AG08395 (cell line): ENCODE measurements at places on chromosomes 7 and 10.

GRCh38 chr10:97079448-97079847, 106.3 kb downstream of the SLIT1 start:
- no peak for DNase-seq

- no peak for DNase-seq
Measured at GRCh38 chr10:112950714-112951358, 789 bp downstream of the TCF7L2 start.

DNA sequence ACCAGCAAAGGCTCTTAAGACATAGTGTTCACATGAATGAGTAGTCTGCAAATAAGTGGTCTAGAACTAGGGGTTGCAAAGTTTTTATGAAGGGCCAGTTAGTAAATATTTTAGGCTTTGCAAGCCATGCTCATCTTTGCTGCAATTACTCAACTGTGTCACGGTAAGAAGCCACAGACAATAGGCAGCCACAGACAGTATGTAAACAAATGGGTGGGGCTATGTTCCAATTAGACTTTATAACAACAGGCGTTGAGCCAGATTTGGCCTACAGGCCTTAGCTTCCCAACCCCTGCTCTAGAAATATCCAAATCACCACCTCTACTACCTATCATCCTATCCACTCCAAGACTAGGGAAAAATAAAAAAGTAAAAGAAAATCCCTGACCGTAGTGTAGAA, 9.2 kb downstream of the IKZF5 start:
- DNase-seq = no peak

GRCh38 chr7:44263326-44264082, 61.9 kb downstream of the CAMK2B start:
- DNase-seq = no peak

DNA sequence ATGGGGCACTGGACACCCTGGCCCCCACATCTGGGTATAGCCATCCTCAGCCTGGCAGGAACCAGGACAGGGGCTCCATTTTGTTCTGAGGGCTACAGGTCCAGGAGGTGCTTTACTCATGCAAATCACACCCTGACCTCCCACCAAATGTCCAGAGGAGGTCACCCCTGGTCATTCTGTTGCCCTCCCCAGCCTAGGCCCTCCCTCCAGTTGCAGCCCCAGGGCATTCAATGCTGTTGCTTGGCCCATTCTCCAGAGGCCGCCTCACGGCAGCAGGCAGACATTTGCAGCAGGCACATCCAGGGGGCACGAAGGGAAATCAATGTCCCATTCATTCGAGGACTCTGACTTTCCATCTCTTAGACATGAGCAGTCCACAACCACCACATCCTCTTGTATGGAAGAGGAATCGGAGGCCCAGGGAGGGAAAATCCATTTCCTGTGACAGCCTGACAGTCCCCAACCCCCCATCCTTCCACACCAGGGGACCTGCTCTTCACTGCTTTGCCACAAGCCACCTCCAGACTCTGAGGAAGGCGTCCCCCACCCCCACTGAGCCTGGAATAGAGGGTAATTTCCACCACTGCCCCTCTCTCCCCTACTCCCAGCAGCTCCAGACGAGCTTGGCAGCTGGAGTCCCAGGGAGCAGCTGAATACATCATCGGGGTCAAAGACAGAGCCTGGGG, 76.2 kb upstream of the UNC5B start:
- no peak for DNase-seq

DNA sequence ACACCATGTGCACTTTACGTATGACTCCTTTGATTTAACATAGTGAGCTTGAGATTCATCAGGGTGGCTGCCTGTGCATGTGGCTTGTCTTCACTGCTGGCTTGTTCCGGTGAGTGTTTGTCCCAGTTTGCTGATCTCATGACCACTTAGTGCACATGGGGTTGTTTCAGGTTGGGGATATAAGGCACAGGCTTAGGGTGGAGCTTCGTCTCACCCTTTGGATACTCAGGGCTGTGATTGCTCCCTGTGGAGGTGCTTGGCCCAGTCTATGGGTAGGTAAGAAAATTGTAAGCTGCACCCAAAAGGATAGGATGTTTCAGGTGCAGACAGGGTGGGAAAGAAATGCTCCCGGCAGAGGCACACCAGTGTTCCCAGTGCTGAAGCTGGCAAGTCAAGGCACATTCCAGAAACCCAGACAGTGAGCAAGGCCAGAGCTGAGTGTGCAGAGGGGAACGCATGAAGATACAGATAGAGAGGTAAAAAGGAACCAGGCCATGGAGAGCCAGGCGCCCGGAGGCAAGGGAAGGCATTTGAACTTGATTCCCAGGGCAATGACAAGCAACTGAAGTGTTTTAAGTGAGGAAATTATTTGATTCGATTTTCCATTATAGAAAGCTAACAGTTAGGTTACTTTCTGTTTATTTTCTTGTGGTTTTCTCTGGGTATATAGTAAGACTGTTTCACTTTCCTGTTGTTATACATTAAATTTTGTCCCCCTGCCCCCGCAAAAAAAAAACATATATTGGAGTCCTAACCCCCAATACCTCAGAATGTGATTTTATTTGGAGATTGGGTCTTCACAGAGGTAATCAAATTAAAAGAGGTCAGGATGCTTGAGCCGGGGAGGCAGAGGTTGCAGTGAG, 289.8 kb upstream of the KLF6 start:
- no peak for DNase-seq

DNA sequence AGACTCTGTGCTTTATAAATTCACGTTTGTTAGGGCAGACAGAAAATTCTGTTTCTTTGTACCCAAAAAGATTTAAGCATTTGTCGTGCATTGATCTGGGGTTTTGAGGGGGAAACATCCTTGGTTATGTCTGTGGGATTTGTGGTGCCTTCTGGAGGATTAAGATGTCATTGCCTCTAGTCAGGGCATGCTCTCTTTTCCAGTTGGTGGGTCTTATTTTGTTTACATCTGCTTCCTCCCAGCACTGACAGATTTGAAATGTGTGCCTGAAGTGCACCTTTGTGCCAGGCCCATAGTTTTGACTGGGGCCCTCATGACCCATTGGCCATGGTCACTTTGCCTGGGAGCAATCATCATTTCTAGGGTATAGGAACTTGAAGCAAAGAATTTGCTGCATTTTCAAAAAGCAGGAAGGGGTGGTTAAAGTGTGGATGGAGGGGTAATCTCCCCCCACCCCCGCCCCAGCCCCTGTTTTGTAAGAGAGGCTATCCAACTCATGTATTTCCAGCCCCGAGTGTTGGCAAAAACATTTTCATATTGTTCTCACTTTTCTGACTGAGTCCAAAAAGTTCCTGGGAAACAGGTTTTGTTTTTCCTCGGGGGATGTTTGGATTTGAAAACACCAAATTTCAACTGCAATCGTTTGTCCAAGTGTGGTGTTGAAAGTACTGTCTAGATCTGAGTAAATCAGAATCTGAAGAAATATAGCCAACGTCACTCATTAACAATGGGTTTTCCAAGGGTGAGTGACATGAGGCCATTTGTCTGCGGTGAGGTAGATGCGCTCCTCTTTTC, 388.2 kb upstream of the GALNT17 start:
- no peak for DNase-seq

DNA sequence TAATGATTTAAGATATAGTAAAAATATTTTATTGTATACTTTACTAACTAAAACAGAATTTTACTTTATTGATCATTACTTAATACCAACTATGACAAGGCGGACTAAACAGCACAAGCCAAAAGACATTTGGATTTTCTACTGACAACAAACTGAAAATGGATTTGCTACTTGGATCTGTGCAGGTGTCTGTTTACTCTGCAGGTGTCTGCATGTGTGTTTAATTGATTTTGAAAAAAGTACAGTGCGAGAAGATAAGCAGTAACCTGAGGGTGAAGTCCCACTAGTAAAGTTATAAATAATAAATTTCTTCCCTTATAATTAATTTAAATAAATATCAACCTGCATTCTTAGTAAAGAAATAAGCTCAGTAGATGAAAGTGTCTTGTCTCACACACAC, 696.8 kb upstream of the MBL2 start:
- DNase-seq = no peak

- DNase-seq = no peak
Measured at GRCh38 chr7:43671521-43671920, 57.8 kb downstream of the COA1 start.

- DNase-seq = no peak
Measured at GRCh38 chr7:80589631-80590030, 48.8 kb upstream of the CD36 start.

DNA sequence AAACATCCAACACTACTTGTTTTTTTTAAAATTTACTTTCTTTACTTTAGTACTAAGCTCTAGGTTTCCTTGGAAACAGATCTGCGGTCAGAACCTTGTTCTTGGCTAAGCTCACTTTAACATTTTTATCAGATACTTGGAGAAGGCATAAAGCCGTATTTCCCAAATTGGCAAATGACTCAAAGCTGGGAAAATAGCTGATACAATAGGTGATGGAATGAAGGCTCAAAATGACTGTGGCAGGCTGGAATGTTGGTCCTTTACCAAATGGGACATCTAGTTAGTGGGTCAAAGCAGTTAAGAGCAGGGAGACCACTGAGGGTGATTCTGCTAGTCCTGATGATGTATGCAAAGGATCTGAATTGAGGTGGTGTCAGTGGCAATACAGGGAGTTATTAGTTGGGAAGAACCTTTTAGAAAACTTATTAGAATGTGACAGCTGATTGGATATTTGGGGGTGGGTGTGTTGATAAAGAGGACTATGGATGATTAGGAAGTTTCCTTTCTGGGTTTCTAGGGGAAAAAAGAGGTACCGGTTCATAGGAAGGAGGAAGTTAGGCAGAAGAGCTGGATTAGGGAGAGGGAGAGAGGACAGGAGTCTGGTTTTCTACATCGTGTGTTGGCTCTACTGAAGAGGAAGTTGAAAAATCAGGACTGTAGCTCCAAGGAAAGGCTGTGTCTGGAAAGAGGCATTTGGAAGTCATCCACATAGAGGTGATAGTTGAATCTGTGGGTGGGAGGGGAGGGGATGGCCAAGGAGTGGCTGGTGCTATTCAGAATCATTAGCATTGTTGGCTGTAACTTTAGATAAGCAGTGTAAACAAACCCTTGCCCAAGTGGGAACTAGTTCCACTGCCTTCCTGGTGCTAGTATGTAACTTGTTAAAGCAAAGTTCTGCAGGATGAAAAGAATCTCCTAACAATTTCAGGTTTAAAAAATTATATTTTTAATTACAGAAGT, 13.1 kb downstream of the PLCE1 start:
- peak; percentile 56 for DNase-seq

GRCh38 chr7:153628825-153629224, 423.4 kb upstream of the DPP6 start:
- no peak for DNase-seq

DNA sequence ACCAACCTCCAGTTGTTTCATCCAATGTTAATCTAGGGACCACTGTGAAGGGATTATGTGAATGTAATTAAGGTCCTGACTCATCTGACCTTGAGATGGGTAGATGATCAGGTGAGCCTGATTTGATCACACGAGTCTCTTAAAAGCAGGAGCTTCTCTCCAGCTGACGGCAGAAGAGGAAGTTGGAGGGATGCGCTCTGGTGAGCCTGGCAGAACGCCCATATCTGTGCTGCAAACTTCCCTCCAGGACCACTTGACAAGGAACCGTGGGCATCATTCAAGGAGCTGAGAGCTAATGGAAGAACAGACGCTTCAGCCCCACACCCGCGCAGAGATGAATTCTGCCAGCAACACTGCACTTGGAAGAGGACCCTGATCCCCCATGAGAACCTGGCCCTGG, 642.4 kb downstream of the TNS3 start:
- DNase-seq = no peak

DNA sequence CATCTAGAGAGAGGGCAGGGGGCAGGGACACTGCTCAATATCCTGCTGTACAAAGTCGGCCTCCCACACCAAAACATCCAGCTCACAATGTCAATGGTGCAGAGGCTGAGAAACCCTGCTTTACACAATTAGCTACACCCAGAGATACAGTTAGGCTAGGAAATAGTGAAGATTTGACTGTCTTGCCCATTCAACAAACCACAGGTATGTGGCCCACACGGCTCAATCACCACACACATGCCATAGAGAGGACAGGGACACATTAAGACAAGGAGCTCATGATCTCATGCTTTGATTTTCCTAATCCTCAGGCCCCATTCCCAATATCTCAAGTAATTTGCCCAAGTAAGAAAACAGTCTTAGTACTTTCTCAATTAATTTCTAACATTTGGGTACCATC, 110.4 kb downstream of the OSBPL3 start:
- DNase-seq = peak; percentile 84

GRCh38 chr7:7816816-7817536, 98.6 kb upstream of the RPA3 start:
- DNase-seq = no peak

GRCh38 chr7:128934361-128935341, 3.1 kb upstream of the IRF5 start:
- DNase-seq = no peak

- no peak for DNase-seq
Measured at GRCh38 chr10:14624600-14624999, 150.1 kb downstream of the FAM107B start.

GRCh38 chr7:97305589-97305988, 188.1 kb downstream of the SDHAF3 start:
- no peak for DNase-seq

- no peak for DNase-seq
Measured at GRCh38 chr10:132455441-132455971, 58.5 kb downstream of the PWWP2B start.

DNA sequence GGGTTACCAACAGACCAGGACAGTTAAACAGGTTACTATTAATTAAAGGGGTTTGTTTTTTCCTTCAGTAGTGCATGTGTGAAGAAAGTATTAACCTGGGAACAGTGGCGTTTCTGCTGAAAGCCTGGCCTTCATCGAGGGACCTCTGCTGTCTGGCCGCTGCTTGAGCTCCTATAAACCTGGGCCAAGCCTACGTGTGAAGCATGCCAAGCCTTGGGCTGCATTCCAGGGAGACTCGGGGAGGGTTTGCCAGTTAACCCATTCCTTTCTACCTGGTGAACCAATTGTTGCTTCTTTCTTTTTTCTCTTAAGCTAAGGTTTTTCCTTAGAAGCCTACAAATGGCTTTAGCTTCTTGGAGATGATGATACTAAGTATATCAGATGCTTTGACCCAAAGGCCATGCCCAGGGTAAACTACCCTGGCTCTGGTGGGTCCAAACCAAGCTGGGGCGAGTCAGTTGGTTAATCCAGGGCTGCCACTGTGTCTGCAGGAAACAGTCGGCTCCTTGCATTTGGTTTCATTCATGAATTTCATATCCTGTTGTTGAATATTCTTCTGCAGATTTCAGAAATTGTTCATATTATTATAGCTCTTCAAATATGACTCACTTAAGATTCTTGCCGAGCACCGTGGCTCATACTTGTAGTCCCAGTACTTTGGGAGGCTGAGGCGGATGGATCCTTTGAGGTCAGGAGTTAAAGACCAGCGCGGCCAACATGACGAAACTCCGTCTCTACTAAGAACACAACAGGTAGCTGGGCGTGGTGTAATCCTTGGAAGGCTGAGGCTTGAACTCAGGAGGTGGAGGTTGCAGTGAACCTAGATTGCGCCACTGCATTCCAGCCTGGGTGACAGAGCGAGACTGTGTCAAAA, 23.8 kb downstream of the PFKP start:
- peak; percentile 55 for DNase-seq

GRCh38 chr7:129739427-129739826, 127.9 kb downstream of the NRF1 start:
- no peak for DNase-seq

- DNase-seq = no peak
Measured at GRCh38 chr10:22666287-22667092, 47.9 kb downstream of the PIP4K2A start.

GRCh38 chr7:135348493-135348892, 114.9 kb downstream of the STRA8 start:
- no peak for DNase-seq
